ENCODE measurements at places on chromosomes 7 and 10.

DNA sequence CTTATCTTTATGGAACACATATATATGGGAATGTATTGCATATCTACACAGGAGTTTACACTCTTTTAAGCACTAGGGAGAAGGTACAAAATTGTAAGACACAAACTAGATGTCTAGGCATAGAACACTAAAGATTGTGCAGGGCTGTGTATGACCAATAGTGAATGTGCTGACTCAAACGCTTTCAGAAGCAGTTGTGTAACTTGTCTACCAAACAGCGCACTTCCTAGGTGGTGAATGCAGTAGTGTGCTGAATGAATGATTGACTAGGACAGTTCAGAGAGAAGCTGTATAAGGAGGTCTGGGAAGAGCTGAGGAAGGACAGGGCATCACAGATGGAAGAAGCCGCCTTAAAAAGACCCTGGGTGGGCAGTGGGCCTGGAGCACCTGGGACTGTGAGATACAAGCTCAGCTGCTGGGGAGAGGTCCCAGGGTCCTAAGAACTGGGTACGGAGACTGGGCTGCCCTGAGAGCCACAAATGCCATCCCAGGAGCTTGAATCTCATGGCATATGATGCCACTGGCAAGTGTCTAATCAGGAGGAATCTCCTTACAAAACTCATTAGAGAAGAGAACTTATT lies 14.2 kb downstream of the CLRN3 start:
- DNase-seq, result no peak

DNA sequence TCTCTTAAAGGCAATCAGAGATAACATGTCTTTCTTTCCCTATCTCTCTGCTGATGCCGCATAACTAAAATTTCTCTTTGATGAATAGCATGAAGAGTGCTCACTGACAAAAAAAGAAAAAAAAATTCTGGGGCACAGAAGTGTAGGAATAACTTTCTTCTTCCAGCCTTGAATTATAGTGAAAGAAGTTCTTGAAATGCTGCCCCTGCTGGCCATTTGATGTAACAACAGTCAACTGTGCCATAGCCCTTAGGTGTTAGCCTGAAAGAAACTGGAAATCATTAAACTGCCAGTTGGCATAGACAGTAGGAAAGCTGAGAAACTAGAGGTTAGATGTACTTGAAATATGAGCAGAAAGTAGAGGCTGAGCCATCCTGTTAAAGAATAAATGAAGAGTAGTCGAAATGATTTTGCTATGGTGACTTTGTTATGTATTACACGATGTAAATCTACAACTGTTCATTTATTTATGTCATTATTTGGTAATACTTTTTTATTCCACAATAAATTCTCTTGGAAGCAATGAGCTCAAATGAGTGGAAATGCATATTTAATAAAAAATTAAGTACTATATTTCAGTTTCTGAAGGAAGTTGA lies 48.3 kb upstream of the FAM171A1 start:
- peak; percentile 29 for DNase-seq

- no peak for DNase-seq
Measured at GRCh38 chr7:49376817-49377375, 396.5 kb upstream of the VWC2 start.

DNA sequence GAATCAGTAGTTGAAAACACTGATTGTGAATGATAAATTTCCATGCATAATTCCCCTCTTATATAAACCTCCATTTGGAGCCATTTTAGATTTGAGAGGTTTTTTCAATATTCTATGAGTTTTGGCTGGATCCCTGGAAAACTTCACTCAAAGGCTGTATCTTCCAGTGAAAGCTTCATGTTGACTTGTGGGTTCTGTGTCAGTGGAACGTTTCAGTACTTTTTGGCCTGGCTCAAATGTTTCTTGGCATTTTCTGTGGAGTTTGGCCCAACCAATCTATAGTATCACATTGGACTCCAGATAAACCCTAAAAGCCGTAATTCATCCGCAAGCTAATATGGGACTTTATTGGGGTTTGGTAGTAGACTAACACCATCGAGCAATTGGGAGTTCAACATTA lies 172.6 kb upstream of the PRPS1L1 start:
- DNase-seq, result no peak

- peak; percentile 59 for DNase-seq
Measured at GRCh38 chr10:92914478-92915325, 66.4 kb downstream of the EXOC6 start.

- DNase-seq, result no peak
Measured at GRCh38 chr7:156437021-156437614, 203.5 kb upstream of the RNF32 start.

DNA sequence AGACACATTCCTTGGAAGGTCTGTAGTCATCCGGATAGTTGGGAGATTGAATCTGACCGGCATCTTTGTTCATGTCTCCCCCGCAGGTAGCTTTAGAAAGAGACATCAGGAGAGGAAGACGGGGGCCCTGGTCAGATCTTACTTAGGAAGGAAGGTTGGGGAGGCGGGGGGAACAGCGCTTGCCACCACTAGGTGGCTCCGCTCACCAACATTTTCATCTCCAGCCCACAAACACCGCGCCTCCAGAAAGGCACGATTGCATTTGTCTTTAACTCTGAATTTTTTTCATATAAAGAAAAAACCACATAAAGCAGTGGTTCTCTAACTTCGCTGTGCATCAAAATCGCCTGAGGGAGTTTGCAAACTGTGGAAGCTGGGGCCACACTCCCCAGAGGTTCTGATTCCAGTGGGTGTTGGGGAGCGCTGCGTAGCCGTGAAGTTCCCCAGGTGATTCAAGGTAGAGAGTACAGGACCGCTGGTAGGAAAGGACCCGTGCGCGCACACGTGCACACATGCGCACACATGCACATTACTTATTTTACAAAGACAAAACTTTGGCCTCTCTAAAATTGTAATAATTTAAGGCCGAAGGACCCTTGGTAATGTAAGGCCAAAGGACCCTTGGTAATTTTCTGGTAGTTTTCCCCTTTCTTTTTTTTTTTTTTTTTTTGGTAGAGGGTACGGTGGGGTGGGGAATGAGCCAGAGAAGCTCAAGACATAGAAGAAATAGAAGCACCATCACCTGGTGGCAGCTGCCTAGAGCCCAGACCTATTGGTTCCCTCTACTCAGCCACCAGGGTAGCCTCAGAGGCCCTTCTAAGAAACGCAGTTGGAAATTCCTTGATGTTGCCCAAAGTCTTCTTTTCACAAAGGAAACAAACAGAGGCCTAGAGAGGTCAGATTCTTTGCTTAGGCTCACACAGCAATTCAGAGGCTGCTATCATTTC lies 37.4 kb upstream of the OPALIN start:
- peak; percentile 65 for DNase-seq

GRCh38 chr10:11353006-11353896 lies 258.2 kb downstream of the USP6NL start:
- DNase-seq, result no peak

GRCh38 chr10:132774181-132774901 lies 11.6 kb downstream of the NKX6-2 start:
- DNase-seq, result peak; percentile 17

GRCh38 chr7:137992104-137992549 lies 9.8 kb downstream of the CREB3L2 start:
- DNase-seq, result peak; percentile 68

DNA sequence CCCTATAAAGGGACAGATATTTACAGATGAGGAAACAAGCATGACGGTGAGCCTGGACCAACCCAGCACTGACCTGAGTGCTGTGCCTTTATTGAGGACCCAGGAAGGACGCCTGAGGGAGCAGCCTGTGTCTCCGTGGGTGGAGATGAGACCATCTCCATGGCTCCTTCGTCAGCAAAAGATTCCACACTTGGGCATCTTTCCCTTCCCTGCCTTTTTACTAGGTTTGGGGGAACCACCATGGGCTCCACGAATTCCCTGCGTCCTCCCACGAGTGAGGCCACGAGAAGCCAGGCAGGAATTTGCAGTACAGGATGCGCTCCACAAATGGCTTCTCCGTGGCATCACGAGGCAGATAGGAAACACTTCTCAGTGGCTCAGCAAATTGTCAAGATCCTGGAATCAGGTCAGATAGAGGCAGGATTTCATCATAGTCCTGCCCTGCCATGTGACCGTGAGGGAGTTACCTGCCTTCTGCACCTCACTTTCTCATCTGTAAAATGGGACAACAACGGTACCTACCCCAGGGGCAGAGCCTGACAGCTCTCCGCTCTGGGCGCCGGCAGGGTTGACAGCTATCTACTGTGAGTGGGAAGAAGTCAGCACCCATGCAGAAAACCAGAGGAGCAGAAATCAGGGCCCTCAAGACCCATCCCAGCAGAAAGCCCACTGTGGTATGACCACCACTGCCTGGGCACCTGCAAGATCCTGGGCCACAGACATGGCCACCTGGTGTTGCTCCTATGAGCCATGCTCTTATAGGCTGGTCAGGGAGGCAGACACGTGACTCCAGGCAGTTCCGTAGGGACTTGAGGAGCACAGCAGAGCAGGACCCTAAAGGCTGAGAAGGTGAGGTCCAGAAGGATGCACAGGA lies 80.1 kb downstream of the GRID1 start:
- DNase-seq, result no peak

Measured in fibroblast of upper back skin (primary cell).